ENCODE measurements at places on chromosomes 5 and 9. TPM values are rescaled to one million over a fixed set of nuclear protein-coding genes. Genes with fewer than 3 reads are reported as not detected.

Gene GARIN3
- total RNA-seq: not detected

Gene SAXO1
- total RNA-seq: 0.43 TPM

Gene NUP214
- total RNA-seq: 69.4 TPM

- DNase-seq: no peak
Observed at GRCh38 chr5:133681896-133682295, 69.6 kb upstream of the FSTL4 start.

DNA sequence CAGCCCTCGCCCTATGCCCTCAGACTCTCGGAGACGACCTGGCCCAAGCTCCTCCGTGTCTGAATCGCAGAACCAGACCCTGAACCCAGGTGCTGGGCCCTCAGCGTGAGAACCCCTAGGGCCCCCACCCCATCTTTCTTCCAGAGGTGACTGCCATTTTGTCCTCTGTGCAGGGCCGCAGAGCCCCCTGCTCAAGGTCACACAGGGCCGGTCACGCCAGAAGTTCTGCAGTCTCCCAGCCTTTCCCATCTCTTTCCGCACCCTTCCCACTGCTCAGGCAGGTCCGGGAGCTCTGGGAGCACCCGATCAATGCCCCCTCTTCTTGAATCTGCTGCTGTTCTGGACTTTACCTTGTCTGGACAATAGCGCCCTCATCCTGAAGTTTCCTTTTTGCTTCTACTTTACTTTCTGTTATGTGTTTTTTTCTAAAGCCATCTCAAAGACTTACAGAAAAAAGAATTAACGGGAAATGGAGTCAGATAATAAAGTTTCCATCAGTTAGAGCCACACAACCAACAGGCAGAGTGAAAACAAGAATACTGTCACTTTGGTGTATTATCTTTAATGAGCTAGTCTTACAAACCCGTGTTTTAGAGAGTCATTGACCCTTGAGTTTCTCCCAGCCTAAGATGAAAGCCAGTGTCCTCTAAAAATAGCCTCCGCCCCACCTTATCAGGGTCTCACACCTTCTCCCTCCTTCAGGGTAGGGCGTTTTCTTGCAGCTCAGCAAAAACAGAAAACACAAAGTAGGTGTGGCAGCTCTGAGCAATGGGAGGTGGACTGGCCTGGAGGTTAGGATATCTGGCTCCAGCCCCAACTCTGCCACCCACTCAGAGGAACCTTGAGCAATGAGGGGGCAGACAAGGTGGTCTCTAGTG, 1.8 kb downstream of the TMOD1 start:
- DNase-seq: no peak

DNA sequence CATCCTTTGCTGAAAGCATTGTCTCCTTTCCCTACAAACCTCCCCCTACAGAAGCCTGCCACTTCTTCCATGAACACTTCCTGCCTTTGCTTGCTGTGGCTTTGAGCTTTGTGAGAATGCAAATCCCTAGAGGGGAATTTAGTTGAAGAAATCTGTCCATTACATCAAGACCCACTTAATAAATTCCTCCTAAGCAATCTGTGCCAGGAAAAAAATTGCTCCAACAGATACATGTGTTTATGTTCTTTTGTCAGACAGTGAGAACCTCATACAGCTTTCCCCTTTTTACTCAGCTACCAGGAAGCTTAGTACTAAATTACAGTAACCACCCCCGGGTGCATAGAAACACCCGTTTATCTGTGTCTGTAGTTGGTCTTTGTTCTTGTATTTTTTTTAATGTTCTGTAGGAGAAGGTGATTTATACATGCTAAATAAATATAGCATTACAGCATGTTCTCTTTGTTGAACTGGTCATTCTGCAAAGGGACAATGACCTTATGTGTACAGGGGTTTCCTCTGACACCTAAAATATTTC, 43.9 kb downstream of the SH3TC2 start:
- DNase-seq: no peak

DNA sequence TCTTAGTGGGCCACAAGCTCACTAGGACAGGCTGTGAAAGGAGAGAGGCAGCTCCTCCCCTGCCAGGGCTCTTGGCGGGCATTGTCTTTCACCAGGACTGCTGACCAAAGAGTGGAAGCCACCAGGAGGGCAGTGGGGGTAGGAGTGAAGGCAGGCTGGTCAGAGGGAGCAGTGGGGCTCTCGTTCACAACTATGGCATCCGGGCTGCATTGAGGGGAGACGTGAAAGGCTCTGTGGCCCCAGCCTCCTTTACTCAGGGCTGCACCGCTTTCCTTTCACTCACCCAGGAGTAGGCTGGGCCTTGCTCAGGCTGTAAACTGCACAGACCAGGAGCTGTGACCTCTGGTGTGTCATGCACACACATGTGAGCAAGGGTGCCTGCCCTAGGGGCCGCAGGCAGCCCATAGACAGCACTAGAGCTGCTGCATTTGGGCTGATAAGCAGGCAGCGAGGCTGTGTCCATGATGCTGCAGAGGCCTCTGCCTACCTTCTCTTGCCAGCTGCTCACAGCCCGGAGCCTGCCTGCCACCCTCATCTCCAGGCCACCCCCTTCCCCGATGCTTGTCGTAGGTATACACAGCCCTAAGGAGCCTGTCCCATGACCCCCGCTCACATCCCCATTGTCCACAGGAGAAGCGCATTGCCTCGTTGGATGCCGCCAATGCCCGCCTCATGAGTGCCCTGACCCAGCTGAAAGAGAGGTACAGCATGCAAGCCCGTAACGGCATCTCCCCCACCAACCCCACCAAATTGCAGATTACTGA, 130.4 kb downstream of the DAB2IP start:
- DNase-seq: no peak

DNA sequence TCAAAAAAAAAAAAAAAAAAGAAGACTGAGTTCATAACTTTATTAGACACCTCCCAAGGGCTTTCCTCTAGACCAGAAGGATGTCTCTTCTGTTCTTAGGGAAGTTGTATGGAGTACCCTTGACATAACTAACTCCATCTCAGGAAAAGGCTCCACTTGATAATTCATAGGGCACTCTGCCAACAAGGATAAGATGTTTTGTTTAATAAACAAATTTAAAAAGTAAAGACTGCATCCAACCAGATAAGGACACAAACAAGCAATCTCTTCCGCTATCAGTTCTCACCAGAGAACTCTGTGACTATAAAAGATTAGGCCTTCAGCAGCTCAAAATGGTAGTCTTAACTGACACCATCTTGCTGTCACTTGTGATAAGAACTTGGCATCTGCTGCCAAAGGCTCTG, 65.8 kb downstream of the SFXN1 start:
- DNase-seq: no peak
